ENCODE measurements at places on chromosomes 11 and 22. TPM values are rescaled to one million over a fixed set of nuclear protein-coding genes. Genes with fewer than 3 reads are reported as not detected.

GRCh38 chr11:129815596-129816461 lies at the start of gene TMEM45B:
TSS of gene TMEM45B (plus strand) at chr11:129815848. CDS start at chr11:129852483, 36,635 bp downstream.
- DNase-seq: peak; percentile 78

DNA sequence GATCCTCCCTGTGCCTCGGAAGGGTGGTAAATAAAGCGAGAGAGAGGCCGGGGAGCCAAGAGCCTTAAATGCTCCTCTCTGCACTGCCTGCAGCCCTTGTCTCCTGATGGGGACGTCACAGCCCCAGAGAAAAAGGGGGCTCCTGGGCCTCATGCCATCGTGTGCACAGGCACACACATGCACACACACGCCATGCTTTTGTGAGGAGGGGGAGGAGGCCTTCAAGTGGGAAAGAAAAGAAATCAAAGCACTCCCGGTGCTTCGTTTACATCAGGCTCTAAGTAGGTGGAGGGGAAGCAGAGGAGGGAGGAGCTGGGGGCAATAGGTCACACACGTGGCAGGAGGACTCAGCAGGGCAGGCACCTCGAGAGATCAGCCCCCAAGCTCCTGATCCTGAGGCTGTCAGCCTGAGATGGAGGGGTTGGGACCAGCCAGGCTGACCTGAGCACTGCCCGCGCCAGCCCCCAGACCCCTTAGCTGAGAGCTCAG lies 68.2 kb upstream of the NECTIN1 start:
- DNase-seq: no peak

DNA sequence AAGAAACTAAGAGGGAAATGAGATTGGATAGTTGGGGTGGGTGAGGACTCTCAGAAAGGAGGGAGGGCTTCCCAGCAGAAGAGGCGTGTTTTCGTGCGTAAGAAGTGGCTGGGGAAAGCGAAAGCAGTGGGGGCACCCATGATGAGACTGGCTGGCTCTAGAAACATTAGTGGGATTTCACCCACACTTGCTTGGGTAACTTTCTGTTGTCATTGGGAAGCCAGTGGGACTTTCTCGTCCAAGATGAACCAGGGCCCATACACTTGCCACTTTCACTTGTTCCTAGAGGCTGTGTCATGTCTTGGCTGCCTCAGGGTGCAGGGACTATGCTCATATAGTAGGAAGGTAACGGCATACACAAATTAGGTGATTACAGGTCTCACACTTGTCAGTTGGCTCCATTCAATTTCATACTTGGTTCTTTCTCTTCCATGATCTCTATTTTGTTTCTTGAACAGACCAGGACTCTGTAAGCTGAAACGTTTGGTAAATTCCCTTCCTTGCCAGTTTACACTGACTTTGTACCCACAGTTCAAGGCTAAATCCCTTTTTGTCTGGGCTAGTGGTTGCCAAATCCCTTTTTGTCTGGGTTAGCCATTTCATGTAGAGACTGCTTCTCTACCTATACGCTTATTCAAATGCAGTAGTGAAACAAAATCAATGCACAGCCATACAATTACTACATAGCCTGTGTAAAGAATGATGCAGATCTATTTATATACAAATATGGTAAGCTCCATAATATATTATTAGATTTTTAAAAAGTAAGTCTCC lies 42.0 kb upstream of the CXCR5 start:
- DNase-seq: no peak

GRCh38 chr22:29039148-29039547 lies 22.5 kb downstream of the C22orf31 start:
- no peak for DNase-seq

- DNase-seq: no peak
These were observed 30.3 kb upstream of the NECTIN1 start for GRCh38 chr11:119759324-119759723.

DNA sequence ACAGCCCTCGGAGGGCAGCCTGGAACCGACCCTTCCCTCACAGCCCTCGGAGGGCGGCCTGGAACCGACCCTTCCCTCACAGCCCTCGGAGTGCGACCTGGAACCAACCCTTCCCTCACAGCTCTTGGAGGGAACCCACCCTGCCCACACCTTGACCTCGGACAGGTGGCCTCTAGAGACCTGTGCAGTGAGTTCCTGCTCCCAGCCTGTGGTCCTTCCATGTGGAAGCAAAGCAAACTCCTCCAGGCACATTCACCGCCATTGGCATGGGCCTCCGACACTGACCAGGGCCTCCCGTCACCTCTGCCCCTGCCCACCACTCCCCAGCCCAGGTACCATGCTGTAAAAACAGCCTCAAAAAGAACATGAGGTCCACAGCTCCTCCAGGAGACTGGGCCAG lies 272.1 kb downstream of the BRD1 start:
- DNase-seq: no peak

DNA sequence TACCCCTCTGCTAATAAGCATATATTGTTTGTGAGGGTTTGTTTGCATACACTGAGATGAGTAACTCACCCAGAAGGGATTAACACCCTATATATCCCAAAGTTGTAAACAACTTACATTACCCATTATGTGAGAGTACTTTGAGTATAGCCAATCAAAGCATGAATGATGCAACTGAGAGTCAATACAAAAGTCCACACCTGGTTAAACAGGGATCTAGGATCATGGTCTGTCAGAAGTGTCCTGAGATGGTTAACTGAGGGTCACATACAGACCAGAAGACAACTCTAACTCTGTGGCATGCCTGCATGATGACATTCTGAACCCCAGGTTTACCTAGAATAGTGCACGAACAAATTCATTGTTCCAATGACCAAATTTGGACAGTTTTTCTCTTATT lies 17.4 kb upstream of the OR10A5 start:
- no peak for DNase-seq

DNA sequence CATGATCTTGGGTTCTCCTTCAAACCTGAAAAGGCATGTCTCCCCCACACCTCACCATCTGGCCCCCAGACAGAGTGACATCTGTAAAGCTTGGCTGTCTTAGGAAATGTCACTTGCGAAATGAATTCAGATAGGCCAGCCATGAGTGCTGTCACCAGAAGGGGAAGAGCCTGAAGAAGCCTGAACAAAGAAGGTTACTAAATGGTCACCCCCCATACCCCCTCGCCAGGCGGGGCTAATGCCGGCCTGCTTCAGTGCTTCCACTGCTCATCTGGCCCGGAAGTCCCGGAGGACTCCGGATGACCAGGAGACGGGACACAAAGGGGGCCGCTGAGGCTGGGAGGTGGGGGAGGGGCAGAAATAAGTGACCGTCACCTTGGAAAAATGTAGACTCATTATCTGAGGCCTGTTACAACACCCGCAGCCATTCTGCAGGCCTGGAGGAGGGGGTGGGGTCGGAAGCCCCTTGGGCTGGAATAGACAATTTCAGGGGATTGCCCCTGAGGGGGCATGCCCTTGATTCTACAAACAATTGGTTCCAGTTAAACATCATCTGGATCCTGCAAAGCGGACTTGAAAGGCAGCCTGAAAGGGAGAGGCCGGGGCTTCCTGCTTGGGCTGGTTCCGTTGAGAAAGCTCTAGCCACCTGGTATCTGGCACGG lies 43.2 kb downstream of the NAT10 start:
- DNase-seq: no peak

DNA sequence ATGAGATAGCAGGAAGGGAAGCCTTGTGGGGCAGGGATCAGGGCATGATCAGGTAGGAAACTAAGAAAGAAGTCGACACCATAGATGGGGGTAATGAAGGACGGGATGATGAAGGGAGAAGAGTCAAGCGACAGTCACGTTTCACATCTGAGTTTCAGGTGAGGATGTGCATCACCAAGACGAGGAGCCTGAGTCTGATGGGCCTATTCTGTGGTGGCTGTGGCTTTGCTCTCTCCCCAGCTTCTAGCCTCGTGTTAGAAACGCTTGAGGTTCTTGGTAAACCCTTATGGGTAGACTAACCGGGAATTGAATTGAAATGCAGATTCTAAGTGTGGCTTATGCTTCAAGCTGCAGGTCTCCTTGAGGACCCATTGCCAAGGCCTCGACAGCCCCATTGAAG lies 45.6 kb upstream of the LMO1 start:
- DNase-seq: no peak

GRCh38 chr11:60485987-60486386 lies 6.6 kb upstream of the MS4A12 start:
- peak; percentile 53 for DNase-seq

- no peak for DNase-seq
These were observed 495.4 kb downstream of the NTM start for GRCh38 chr11:131865860-131866259.

GRCh38 chr11:60910281-60910687 lies 3.7 kb upstream of the TMEM109 start:
- no peak for DNase-seq

- peak; percentile 5 for DNase-seq
These were observed 72.1 kb downstream of the BUD13 start for GRCh38 chr11:116700586-116701220.

DNA sequence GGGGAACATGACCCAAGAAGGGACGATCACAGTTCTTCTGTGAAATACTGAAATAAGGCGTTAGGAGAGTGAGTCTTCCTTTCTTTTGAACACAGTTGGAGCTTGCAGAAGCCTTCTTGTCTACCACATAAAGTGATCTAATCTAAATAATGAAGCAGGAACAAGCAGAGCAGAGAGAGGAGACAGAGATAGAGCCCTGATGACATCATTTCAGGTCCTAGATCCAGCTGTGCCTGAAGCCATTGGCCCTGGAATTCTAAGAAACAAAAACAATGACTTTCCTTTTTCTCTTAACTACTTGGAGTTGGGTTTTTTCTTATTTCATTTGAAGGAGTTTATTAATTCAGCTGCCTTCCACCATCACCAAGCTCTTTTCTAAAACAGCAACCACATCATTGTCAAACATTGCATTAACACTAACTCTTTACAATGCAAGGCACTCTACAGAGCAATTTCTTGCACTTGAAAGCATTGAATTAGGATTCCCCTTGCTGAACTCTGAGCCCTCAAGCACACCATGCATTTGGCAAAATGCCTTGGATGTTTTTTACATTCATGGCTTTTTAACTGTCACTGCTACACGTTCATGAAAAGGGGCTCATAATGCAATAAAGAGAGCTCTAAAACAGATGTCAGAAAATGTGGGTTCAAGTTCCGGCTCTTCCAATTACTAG lies 117.2 kb upstream of the TIMP3 start:
- DNase-seq: no peak

DNA sequence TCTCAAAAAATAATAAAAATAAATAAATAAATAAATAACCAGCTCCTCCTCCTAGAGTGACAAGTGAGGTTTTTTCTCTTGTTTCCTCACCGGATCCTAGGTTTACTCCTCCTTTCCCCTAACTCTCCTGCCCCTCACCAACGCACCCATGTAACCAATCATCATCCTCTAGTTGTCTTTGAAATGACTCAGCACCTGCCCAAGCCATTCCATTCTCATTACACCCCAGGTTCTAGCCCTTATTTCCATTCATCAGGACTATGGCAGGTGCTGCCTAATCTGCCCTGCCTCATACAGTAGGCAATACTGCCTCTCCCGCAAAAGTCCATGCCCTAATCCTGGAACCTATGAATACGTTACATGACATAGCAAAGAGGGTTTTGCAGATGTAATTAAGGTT lies 60.4 kb downstream of the BUD13 start:
- DNase-seq: no peak

DNA sequence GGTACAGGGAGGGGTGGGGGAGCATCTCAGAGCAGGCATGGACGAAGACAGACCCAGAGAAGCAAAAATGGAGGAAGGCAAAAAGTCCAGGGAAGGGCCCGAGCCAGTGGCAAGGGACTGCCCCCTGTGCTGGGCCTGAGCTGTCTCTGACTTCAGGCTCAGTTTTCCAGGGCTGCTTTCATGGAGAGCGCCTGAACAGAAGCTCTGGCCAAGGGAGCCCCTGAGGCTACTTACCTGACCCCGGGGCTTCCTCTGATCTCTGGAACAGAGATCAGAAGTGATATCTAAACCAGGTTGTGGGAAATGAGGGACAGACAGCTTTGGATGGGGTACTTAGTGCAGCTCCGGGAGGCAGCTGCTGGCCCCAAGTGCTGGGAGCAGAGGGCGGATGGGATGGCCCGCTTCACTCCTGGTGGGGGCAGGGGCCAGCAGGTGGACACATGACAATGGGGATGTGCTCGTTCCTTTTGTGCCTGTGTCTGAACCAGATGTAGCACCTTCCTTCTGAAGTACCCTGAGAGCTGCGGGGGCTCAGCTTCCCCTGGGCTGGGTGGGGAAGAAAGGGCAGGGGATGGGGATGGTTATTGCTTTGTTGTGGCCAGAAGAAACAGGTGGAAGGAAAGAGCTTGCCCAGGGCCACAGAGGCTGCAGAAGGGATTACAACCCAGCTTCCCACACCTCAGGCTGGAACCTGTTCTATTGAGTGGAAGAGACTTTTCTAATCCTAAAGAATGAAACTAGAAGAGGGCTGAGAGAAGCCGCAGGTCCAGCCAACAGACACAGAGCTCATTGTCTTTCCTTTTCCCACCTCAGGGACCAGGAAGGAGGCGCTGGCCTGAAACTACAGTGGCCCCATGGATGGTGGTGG lies 5.7 kb downstream of the LRRC10B start:
- DNase-seq: no peak

DNA sequence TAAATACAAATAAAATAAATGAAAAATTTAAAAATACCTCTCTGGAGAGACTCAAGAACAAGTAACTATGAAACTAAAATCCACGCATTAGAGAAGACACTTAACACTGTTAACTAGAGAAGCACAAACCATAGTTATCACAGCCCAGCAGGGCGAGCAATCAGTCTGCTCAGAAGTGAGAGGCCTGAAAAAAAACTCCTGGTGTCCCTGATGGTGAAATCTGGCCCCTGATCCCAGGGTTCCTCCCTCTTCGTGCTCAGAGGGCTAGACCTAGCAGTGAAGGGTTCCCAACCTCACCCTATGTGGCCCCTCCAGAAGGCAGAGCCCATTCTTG lies 49.7 kb upstream of the VPREB1 start:
- no peak for DNase-seq

- DNase-seq: no peak
These were observed 524 bp upstream of the SLC25A17 start for GRCh38 chr22:40819599-40820140.

LRRC4C gene
- 0.31 TPM for total RNA-seq

RTN4R gene
- 6.5 TPM for total RNA-seq

IGF2 gene
- 10.8 TPM for total RNA-seq

CASP5 gene
- 31.1 TPM for total RNA-seq

APOBEC3H gene
- total RNA-seq: not detected

PANX3 gene
- total RNA-seq: not detected

KCNQ1 gene
- 42.8 TPM for total RNA-seq

LRRC10B gene
- 0.61 TPM for total RNA-seq

FGF3 gene
- total RNA-seq: not detected

PKNOX2 gene
- 0.49 TPM for total RNA-seq
